ENCODE measurements at places on chromosomes 11 and 22.

GRCh38 chr11:119752345-119752871, 23.4 kb upstream of the NECTIN1 start:
- no peak for DNase-seq

DNA sequence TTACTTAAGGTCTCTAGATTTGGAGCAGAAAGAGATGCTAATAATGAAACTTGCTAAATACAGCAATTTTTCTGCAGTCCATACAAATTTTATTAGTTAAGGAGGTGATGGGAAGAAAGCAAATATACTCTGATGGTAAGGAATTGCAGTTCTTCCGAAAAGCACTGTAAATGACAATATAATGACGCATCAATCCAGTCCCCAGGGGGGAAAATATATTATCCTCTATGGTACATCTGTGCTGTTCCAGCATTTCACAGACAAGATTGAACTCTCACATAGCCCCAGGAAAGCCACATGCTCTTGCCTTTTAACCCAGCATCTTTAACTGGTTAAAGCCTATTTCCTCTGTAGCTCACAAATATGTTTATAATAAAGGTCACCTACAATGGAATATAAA, 416.6 kb upstream of the CCDC90B start:
- no peak for DNase-seq

DNA sequence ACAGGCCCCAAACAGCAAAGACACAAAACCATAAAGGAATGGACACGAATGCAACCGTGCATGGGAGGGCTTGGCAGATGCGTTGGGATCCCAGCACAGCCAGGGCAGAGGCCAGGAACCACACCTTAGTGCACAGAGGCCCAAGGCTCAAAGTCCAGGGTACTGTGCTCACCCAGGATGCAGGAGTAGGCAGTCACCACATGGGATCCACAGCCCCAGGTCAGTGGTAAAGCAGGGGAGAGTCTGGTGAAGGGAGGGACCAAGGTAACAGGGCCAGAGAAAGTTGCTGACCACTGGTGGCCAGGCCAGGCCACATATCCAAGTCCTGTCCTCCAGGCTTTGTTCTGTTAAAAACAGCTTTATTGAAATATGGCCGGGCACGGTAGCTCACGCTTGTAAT, 6.5 kb upstream of the CERK start:
- DNase-seq: no peak

- no peak for DNase-seq
Measured at GRCh38 chr11:29879560-29879959, 137.3 kb downstream of the KCNA4 start.

GRCh38 chr11:1750481-1750839, at the start of gene IFITM10:
Gene IFITM10, minus strand, starts transcription at chr11:1750595. Its CDS starts 153 bp downstream, at chr11:1750442.
- no peak for DNase-seq

- DNase-seq: no peak
Measured at GRCh38 chr22:28917747-28918549, 34.6 kb downstream of the ZNRF3 start.

DNA sequence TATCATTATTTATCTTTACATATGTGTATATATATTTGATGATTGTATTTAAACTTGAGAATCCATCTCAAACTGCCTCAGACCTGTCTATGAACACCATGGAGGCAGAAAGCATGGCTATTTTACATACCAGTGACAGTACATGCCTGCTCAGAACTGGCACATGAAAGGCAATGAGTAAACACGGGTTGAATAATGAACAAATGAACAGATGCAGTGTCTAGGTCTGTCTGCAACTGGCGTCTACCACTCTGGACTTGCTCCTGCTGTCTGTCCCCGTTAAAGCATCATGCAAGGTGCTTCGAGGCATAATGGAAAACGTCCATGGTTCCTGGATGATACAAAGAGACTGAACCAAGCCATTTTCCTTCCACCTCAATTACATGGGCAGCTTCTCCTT, 271.6 kb upstream of the NARS2 start:
- DNase-seq: no peak

DNA sequence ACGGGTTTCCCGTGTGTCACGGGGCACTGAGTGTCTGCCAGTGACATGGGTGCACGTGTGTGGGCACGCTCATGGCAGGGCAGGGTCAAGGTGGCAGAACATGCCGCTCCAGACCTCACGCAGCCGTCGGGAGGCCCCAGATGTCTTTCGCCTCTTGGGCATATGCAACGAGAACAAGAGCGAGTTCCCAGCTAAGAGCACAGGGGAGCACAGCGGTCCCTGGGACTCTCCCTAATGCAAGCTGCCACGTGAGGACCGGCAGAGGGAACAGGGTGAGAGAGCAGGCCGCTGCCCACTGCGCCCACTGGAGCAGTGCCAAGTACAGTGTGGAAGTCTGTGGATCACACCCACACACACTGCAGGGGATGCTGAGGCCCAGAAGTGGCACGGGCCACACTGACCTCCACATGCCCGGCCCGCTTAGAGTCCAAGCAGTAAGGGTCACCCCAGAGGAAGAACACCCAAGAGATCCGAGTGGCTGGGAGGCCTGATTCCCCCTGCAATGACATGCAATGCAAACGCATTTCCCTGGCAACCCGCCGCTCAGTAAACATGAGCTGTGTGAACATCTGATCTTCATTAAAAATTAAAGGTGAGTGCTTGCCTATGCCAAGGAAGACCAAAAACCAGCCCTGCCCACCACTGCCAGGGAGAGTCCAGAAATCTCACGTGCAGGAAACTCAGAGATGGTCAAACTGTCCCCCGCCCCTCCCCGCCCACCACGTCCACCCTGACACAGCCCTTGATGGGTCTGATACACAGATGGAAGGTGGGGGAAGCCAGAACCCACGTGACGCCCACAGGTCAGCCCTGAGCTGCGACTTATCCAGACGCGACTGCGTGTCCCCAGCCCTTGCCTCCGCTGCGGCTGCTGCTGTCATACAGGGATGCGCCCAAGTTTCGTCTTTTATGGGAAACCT, 11.7 kb downstream of the CERK start:
- DNase-seq: no peak

GRCh38 chr11:130554241-130555055, 106.0 kb downstream of the ADAMTS15 start:
- no peak for DNase-seq

DNA sequence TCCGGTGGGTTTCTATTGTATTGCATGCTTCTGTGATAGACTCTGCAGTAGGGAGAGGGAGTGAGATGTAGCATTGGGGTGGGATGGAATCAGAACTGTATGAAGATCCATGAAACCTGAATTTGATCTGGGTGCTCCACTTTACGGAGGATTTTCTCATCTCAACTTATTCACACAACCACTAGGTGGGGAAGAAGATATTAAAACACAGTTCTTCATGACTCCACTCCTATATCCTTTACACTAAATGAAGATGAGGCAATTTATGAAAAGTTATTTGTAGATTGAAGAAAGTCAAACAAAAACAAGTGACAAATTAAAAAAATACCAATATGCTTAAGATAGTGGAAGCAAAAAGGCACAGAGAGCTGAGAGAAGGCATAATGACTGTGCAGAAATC, 92.6 kb upstream of the PDGFD start:
- DNase-seq: no peak

DNA sequence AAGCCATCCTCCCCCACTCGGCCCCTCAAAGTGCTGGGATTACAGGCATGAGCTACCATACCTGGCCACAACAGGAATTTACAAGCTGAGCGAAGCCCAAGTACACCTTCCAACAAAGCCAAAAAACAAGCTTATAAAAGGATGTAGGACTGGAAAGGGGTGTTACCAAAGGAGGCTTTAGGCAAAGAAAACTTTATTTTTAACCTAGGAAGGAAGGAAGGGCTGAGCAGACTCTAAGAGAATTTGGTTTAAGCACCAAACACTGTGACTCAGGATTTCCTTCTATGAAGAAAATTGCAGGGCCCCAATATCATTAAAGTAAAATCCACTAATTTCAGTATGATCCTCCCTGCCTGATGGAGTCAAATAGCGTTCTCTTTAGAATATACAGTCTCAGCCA, 12.1 kb downstream of the DENND5A start:
- DNase-seq: peak; percentile 29

- DNase-seq: no peak
Measured at GRCh38 chr11:14179116-14179820, 179.7 kb downstream of the RRAS2 start.

GRCh38 chr22:39289533-39289932, 29.9 kb downstream of the RPL3 start:
- no peak for DNase-seq

- no peak for DNase-seq
Measured at GRCh38 chr22:42800451-42801251, 56.4 kb downstream of the ARFGAP3 start.

DNA sequence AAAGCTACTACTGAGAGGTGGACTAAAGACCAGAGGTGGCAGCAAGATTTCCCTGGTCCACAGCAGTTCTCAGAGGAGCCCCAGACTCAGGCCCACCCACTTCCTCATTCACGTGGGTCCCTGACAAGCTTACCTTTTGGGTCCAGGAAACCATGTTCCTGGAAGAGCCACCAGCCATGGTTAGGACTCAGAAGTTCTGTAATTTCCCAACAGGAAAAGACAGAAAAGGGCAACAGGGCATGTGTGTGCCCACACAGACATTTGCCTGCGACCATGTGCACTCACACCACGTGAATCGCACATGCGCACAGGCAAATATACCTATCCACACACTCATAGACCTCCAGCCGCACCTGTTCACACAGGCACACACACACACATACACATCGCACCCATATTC, 42.9 kb downstream of the LRRC32 start:
- DNase-seq: no peak

- no peak for DNase-seq
Measured at GRCh38 chr11:45391168-45391850, 105.2 kb upstream of the SYT13 start.

GRCh38 chr11:34478845-34479663, 34.5 kb downstream of the ELF5 start:
- no peak for DNase-seq

DNA sequence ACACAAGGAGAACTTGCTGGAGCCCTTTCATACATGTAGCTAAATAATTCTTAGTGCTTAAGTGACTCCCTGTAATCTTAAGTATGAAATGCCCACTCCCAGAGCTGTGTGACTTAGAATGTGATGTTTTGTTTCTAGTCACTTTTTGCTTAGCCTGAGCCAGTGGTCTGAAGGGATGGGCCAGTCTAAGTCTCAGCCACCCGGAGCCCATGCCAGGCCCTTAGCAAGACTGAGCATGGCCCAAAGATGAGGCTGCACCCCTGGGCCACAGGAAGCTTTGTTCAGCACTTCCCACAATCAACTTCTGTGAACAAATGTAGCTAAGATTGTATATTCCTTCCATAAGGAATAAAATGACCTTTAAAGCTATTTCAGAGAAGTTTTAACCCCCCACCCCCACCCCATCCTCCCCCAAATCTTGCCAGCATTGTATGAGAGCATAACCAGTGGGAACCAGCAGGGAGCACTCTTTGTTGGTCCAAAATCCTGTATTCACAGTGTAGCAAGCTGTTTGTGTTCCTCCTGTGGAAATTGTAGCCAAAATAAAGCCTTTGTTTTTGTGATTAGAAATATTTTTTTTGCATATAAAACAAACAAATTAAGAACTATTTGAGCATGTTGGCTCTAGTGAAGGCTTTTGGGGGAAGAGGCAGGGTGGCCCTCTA, 73.8 kb upstream of the GAL start:
- no peak for DNase-seq

- no peak for DNase-seq
Measured at GRCh38 chr22:38346506-38346905, 29.3 kb upstream of the CSNK1E start.

- no peak for DNase-seq
Measured at GRCh38 chr11:133892584-133893380, 47.5 kb upstream of the SPATA19 start.

DNA sequence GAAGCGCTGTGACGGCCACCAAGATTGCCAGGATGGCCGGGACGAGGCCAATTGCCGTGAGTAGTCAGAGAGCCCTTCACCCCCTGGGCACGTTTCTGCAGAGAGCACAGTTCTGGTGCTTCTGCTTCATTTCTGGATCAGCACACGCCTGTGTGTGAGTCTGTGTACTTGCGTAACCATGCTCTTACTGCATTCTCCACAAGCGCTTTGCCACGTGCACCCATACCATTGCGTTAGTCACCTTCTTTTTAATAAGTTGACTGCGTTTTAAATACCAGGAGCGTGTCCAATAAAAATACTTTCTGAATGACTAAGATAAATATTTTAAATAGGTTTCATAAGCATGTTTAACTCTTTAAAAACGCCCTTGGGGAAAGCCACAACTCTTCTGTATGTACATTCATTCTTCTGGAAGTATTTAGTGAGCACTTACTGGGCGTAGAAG, 143.0 kb upstream of the SORL1-AS1 start:
- no peak for DNase-seq

- no peak for DNase-seq
Measured at GRCh38 chr11:33919645-33920044, 27.8 kb upstream of the LMO2 start.

DNA sequence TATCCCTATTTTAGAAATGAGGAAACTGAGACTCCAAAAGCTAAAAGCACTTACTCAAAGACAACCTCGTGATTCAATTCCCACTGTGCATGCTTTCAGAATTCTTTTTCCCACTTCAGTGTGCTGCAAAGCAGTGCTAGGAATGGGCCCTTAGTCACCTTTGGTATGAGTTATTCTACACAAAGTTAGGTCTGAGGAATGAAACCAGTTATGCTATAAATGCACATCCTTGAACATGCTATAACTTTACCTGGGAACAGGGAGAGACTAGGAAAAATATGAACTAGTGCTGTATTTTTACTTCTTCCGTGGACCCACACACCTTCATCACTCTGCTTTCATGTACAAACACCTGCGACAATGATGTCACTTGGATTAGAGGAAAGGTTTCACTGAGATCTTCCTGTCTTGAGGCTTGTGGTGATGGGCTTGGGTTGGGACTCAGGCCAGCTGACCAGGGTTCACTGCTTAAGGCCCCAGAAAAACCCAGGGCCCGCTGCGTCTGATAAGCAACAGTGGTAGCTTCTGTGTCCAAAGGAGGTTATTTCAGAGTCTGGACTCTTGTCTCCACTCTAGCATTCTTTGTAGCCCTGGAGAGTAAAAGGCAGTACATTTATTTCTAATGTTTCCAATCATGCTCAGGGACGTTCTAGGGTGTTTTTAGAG, 81.6 kb downstream of the ZC3H12C start:
- no peak for DNase-seq

All from pulmonary artery endothelial cell (primary cell).